ENCODE measurements at places on chromosomes 3 and 15.
A peak's percentile ranks its signal among the peaks of the same experiment; 100 is the strongest.

DNA sequence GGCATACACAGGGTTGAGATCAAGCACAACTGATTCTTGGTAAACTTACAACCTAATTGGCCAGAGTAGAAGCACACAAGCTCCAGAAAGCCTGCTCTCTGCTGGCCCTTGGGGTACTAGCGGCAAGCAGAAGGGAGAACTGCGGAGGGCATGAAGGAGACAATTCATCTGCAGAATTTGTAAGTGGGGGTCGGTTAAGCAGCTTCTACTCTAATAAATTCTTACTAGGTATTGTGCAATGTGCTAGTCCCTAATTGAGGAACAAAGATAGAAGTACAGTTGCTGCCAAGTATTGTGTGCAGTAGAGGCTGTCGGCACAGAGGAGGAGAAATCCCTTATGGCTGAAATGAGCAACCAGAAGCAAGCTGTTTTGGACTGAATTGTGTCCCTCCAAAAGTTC, 91.2 kb upstream of the VEPH1 start:
- H3K27me3 ChIP-seq = peaks cover 4% of the 10 kb centered on the region
- no peaks in the 10 kb centered on the region for H3K36me3 ChIP-seq
- H3K27ac ChIP-seq = no peak overlapping the region
- no peak overlapping the region for H3K4me3 ChIP-seq
- H3K4me1 ChIP-seq = no peaks in the 10 kb centered on the region
- no peak for DNase-seq

DNA sequence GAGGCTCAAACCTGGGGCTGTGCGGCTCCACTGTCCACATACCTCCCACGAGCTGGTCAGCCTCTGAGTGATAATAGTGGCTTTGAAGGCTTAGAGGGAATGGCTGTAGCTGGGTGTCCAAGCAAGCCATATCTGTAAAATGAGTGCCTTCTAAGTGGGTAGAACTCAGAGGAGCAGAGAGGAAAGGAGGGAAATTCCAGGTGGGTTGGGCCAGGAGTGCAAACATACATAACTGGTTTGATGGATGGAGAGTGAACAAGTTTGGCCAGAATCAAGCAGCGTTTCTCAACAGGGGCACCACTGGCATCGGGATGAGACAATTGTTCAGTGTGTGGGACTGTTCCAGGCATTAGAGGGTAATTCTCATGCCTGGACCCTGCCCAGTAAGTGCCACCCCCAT, 91.1 kb downstream of the ASB7 start:
- H3K27me3 ChIP-seq = peaks cover 3% of the 10 kb centered on the region
- H3K4me1 ChIP-seq = no peaks in the 10 kb centered on the region
- no peak overlapping the region for H3K27ac ChIP-seq
- H3K4me3 ChIP-seq = no peak overlapping the region
- H3K36me3 ChIP-seq = no peaks in the 10 kb centered on the region
- no peak for DNase-seq

- DNase-seq = peak; percentile 74
- peaks cover 26% of the 10 kb centered on the region for H3K4me1 ChIP-seq
These were observed 16.1 kb upstream of the CACNA2D2 start for GRCh38 chr3:50519471-50520089.

- no peak overlapping the region for H3K27ac ChIP-seq
- H3K4me1 ChIP-seq = no peaks in the 10 kb centered on the region
- H3K36me3 ChIP-seq = peaks cover 13% of the 10 kb centered on the region
- H3K27me3 ChIP-seq = no peaks in the 10 kb centered on the region
- no peak overlapping the region for H3K4me3 ChIP-seq
- DNase-seq = no peak
These were observed 83.8 kb upstream of the BLM start for GRCh38 chr15:90633360-90633759.

GRCh38 chr3:107660306-107660976, 137.7 kb downstream of the BBX start:
- no peaks in the 10 kb centered on the region for H3K36me3 ChIP-seq
- no peaks in the 10 kb centered on the region for H3K27me3 ChIP-seq
- peak; percentile 51 for DNase-seq
- no peak overlapping the region for H3K4me3 ChIP-seq
- peaks cover 8% of the 10 kb centered on the region for H3K4me1 ChIP-seq

- H3K4me1 ChIP-seq = peaks cover 34% of the 10 kb centered on the region
- H3K4me3 ChIP-seq = peak overlapping the region; percentile 76
- DNase-seq = peak; percentile 20
- H3K36me3 ChIP-seq = no peaks in the 10 kb centered on the region
These were observed 1.4 kb downstream of the DVL3 start for GRCh38 chr3:184156522-184156955.
